Bone marrow (tissue), 2 donors: ENCODE measurements at places on chromosomes 2 and 18.

DNA sequence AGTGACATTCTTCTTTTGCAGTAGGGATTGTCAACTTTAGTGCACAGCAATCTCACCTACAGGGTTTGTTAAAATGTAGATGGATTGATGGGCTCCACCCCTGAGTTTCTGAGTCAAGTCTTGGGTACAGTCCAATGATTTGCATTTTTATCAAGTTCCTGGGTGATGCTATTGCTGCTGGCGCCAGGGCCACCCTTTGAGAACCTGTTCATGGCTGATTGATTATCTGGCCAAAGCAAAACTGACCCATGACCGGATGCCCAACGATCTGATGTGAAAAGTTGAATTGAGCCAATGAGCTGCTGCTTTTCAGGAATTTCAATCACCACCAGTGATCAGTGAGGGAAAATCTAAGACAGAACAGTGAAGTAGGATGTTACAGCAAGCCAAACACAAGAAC is 675.3 kb downstream of the TMEM182 start:
- DNase-seq, result no peak

DNA sequence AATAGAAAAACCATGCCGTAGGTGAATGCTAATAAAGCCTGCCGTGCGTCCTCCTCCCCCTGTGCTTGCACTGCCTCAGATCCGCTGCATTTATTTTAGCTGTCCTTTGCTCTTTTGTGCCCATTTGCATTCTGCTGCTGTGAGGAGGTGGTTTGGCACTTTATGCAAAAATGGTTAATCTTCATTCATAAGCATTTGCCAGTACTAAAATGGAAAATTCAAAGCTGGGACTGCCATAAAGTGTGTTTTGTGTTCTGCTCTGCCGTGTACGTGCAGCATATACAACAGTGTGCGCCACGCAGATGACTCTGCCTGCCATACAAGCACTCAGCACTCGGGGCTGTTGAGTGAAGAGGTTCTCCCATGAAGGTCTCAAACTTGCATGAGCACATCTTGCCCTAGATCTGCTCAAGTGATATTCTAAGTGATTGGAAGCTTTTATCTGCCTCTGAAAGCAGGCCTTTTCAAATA is 73.6 kb downstream of the SPATS2L start:
- DNase-seq, result no peak

DNA sequence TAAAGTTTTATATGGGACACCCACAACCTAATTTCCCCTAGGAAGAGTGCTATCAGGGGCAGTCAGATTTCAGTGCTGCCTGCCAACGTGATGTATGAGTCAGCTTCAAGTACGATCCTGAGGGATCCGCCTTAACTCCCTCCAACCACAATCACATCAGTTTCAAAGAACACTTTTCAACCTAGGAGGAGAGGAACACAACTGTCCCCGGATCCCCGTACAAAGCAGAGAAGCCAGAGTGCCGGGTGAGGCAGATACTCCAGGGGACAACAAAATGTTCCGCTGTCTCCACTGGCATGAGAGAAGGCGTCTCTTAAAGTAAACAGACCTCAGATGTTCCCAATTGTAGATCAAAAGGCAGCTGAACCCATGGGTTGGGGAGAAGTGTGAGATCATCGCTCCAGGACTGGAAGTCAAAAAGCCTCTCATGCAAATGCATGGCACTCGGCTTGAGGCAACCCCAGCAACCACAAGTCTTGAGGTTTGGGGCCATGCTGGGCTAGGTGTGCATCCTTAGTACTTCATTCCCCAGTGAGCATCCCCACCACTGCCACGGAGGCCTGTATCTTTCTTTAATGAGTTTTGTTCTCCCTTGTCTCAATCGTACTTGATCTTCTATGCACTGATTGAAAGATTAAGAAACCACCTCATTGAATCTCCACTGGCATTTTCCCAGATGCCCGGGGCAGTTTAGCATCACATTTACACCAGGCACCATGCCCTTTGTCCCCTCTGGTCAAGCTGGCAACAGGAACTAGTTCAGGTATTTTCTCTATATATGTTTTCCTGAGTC is 91.0 kb upstream of the CCBE1 start:
- DNase-seq, result no peak

DNA sequence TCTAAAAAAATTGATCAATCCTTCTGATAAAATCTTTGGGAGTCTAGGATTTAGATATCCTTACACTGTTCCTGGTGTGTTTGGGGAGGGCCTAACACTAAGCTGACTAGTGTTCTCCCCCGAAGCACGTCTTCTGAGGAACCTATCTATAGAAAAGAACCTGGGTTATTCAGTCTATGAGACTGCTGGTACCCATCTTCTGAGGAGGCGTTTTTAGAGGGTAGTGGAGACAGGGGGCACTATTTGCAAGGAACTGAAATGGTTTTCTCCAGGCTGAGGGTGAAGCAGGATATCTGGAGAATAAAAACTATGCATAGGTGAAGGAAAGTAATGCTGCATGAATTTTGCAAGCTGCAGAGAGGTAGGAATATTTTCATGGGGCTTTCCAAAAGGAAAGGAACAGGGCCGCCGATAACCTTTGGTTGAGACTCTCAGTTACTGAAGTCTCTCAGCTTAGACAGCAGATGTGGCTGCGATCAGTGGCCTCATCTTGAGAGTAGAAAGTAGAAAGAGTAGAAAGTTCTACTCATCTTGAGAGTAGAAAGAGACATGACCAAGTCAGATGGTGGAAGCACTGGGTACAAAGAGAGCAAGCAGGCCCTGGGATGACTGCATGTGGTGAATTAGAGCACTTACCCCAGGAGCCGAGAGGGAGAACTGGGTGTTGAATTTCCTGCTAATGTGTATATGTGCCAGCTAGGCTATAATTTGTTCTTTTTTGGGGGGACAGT is 31.8 kb upstream of the KCNE4 start:
- DNase-seq, result no peak

GRCh38 chr2:163703386-163703785 is 32.4 kb downstream of the FIGN start:
- DNase-seq, result no peak

- DNase-seq, result no peak
Measured at GRCh38 chr18:55380589-55380988, 207.4 kb downstream of the TCF4 start.

DNA sequence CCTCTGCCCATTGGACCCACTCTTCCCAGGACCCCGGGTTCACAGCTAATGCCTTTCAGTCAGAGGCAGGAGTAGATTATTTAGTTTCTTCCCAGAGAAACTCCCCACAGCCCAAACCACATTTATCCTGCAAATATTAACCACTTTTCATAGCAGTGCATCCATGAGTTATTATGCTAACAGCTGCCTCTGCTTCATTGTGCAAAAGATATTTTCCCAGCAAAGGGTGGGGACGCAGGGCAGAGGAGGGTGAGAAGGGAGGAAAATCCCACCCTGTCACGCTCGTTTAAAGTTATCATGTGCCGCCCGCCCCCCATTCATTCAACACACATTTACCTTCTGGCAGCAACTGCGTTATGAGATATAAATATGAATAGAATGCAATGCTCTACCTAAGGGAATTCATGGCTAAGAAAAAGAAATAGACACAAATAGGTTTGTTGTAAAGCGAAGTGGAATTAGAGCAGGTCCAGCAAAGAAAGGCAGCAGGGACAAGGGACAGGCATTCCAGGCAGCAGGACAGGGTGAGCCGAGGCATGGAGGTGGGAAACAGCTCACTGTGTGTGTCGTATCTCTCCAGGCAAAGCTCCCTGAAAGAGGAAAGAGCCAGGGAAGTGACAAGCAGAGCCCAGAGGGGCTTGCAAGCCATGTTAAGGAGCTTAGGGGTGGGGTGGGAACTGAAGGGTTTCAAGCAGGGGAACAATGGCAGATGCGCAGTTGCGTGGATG is 46.3 kb upstream of the LTBP1 start:
- DNase-seq, result no peak

- no peak for DNase-seq
Measured at GRCh38 chr2:27152102-27152795, 3.4 kb downstream of the TCF23 start.

- DNase-seq, result no peak
Measured at GRCh38 chr2:72378753-72379348, 231.2 kb upstream of the CYP26B1 start.

GRCh38 chr2:127414638-127415592 is 3.3 kb upstream of the PROC start:
- DNase-seq, result no peak
